ENCODE measurements at places on chromosomes 6 and 20.
A peak's percentile ranks its signal among the peaks of the same experiment; 100 is the strongest.

DNA sequence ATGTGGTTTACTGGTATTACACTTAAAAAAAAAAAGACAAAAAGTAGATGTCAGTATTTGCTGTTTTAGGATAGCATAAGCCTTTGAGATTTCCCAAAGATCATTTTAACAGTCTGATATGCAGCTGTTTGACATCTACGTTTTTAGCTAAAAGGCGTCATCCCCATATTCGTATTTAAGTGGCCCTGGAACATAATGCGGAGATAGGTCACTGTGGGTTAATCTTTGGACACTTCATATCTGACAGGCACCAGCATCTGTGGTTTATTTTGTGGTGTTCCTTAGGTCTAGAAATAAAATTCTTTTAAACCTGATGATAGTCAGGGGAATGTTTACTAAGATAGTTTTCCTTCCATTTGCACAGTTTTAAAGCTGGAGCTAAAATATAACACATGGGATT, 313.7 kb downstream of the SOX4 start:
- no peak for DNase-seq

DNA sequence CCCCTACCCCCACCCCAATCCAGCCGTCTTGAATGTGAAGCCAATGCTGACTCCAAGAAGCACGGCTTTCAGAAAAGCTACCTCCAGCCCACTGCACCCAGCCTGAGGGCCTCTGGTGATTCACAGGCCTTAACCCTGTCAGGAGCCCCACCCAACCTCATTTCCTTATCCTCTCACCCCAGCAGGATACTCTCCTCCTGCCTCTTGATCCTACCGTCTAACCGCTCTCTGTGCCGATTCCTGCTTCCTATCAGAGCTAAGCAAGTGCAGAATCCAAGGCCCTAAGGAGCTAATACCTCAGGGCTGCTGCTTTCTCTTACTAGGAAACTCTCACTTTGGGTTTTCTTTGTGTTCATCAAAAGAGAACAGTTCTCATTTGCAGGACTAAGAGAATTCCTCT, 47.2 kb downstream of the TRERF1 start:
- DNase-seq = peak; percentile 44

- DNase-seq = no peak
These were observed 56.1 kb upstream of the SGK1 start for GRCh38 chr6:134373993-134374392.

GRCh38 chr6:7998103-7998725, 66.0 kb downstream of the BLOC1S5 start:
- no peak for DNase-seq

GRCh38 chr20:43238266-43238665, 48.6 kb upstream of the PTPRT start:
- no peak for DNase-seq

DNA sequence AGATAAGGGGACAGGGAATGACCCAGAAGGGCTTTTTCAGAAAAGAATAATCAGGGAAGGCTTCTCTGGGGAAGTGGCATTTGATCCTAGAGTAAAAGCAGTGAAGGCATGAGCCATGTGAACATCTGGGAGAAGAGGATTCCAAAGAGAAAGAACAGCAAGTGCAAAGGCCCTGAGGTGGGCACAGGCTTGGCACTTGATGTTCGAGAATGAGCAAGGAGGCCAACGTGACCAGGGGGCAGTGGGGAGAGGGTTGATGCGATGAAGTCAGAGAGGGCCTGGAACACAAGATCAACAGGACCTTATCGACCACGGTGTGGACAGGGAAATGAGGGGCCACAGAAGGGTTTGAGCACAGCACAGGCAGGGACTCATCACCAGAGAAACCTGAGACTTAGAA, 5.8 kb downstream of the GRM4 start:
- no peak for DNase-seq

- DNase-seq = no peak
These were observed 242.6 kb upstream of the ARID1B start for GRCh38 chr6:156534594-156534993.

DNA sequence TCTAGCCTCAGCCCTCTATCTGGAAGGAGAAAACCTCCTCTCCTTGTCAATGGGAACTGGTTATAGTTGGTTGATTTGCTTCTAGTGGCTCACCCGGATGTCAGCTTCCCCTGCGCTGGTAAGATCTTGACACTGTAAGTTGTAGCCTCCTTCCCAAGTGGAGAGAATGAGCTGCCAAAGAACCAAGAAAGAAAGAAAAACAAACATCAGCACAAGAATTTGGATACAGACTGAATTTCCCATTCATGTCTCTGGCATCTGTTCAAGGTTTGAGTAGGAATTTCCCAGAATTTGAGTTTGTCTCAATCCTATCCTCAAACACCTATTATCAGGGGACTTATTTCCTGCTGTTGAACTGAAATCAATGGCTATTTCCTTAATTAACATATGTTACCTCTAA, 44.1 kb downstream of the ELOVL2 start:
- DNase-seq = no peak

- peak; percentile 85 for DNase-seq
These were observed 394 bp downstream of the MYB start for GRCh38 chr6:135181333-135182070.

- no peak for DNase-seq
These were observed 38.4 kb upstream of the OCSTAMP start for GRCh38 chr20:46588532-46589511.

DNA sequence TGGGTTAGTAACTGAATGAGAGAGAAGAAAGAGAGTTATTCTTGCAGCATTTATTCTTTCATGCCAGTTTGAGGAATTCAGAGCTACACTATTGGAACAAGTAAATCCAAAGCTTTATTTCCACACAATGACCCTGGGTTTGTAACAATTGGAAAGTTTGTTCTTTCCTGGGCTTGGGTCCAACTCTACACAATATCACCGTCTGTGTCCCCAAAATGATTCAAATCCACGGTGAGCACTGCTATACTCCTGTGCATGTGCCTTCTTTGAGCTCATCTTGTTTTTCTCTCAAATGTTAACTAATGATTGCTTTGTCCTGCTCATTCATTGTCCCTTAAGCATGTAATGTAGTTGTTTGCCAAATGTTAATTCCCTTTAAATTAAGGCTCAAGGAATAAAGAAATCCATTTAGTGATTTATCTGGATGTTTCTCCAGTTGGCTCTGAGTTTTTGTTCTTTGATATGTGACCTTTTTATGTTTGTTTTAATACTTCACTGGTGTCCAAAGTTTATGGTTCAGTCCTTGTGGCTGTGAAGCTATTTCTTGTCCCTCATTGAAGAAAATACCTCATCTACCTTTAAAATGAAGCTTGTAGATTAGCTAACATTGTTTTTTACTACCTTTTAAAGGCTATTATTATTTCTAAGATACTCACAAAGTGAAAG, 20.5 kb upstream of the CRISP3 start:
- peak; percentile 58 for DNase-seq

GRCh38 chr6:143742955-143743255, 65.1 kb downstream of the PHACTR2 start:
- DNase-seq = no peak

DNA sequence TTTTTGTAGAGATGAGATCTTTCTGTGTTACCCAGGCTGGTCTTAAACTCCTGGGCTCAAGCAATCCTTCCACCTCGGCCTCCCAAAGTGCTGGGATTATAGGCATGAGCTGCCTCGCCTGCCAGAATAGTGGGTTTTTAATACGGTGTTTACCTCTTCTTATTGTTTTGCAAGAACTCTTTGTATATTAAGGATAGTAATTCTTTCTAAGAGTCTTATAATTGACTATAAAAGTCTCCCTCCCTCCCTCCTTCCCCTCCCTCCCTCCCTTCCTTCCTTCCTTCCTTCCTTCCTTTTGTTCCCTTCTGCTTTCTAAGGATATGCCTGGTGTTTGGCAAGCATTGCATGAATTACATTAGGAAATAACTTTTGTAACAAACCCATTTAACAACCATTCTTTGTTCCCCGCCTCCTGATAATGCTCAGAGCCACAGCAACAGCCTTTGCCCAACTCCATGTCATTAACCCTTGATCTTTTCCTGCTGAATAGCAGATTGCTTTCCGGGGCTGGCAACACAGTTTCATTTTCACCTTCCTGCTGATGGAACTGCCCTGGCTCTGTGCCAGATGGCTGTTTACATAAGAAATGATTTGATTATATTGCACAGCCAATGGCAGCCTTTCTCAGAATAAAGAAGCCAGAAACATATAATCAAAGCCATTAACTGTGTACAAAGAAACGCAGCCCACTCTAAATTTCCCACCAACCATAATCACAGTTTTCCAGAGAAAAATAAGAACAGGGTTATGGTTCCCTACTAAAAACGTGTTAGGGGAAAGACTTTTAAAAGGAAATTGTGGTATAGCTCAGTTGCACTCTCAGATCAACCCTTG, 143.7 kb upstream of the PTPN1 start:
- peak; percentile 96 for DNase-seq

DNA sequence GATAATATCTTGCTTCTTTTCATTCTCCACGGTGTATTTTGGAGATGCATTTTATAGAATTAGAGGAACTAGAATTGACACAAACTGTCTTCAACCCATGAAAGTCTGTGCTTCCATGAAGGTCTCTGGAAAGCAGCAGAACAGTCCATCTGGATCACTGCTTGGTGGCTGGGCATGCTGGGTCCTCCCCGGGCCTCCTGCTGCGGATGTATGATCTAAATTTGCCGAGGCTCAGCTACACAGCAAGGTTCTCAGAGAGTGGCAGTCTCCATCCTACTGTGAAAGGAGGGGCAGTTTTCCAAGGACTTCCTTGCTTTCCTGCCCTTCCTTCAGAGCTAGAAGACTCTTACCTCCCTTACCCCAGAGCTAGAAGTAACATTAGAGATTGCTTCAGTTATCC, 15.1 kb downstream of the PKIG start:
- DNase-seq = no peak

DNA sequence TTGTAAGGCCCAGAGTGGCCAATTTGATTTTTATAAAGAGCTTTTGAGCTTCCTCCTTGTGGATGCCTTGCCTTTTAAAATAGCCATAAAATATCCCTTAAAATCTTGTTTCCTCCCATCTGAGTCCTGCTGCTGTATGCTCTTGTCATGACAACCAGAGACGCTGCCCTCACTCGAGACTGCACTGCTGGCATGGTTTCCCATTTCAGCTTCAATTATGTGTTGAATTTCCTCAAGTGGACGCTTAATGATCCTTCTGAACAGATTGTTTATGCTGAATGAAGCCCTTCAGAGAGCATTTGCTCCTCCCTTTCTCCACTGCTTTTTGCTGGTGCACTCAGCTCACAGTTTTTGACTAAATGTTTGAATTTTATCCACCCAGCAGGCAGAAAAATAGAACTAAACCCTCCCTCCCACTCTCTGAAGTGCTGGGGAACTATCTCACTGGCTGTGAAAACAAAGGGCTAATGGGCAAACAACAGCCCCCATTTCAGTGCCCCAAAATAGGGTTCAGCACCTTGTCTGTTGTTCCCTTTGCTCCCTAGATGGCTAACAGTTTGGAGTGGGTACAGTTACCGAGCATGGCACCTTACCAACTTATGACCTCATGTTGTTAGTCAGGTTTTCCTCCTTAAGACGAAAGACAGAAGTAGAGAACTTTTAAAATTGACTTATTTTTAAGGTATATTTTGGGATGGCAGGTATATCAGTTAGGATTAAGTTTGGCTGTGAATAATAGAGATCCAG, 45.5 kb upstream of the RNF8 start:
- peak; percentile 93 for DNase-seq

GRCh38 chr6:97820400-97820799, 537.4 kb upstream of the MMS22L start:
- DNase-seq = peak; percentile 82

GRCh38 chr6:978937-979685, 286.2 kb upstream of the EXOC2 start:
- DNase-seq = no peak

GRCh38 chr20:33859157-33859695, 48.1 kb downstream of the CHMP4B start:
- no peak for DNase-seq

DNA sequence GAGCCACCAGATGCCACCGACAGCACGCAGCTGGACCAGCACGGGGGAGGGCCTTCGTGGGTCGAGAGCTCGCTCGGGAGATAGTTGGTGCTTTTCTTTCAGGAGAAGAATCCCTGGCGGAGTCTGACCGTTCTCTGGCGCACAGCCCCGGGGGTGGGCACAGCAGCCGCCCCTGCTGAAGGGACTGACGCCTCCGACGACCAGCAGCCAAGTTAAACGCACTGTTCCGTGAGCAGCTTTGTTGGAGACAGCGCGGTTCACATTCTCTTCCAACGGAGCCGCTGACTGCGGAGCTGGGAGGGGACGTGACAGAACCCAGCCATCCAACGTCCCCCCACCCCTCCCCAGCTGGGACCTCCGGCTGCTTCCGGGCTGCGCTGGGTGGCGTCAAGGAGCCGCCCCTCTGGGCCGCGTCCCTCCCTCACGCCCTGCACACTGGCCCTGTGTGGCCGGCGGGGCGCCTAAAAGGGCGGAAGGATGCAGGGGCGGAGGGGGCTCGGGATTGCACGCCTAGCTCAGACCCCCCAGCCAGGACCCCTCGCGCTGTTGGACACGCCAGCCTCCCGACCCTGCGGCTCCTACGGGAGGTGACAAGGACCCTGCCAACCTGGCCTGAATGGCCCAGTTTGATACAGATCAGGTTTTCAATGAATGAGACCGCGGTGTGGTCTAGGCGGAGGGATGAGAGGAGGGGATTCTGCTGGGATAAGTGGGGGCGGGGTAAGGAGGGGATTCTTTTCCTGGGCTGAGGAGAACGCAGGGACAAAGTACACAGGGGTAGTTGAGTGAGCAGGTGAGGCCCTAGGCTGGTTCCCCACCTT, 36.4 kb upstream of the KHDC1 start:
- DNase-seq = no peak

- DNase-seq = no peak
These were observed 47.7 kb downstream of the FAM184A start for GRCh38 chr6:119030759-119031158.

DNA sequence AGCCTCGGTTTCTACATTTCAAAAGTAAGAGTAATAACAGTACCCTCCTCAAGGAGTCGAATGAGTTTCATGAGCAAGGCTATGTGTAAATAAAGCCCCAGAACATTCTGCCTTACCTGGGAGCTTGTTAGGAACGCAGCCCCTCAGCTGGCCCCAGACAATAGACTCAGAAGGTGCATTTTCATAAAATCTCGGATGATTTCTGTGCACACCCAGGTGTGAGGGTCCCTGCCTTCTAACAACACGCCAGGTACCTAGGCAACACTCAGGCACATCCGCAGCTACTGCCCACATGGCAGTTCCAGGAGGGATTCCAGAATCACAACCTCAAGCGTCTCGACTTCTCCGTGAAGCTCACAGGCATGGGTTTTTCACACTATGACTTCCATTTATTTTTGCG, 226.5 kb upstream of the CDH4 start:
- no peak for DNase-seq

Measured in NCI-H69 (cell line).